Fibroblast of skin of left biceps (primary cell): ENCODE measurements at places on chromosomes 2 and 18.

- DNase-seq: no peak
These were observed 91.5 kb upstream of the LPIN2 start for GRCh38 chr18:3104190-3105054.

DNA sequence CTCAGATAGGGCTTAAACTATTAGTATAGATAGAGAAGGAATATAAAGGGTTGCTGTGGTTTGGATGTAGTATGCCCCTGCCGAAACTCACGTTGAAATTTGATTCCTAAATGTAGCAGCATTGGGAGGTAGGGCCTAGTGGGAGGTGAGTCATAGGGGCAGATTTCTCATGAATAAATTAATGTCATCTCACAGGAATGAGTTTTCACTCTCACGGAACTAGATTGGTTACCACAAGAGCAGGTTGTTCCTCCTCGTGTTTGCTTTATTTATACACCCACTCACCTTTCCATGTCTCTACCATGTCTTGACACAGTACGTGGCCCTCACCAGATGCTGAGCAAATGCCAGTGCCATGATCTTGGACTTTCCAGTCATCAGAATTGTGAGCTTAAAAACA is 218.2 kb downstream of the RBM43 start:
- no peak for DNase-seq

DNA sequence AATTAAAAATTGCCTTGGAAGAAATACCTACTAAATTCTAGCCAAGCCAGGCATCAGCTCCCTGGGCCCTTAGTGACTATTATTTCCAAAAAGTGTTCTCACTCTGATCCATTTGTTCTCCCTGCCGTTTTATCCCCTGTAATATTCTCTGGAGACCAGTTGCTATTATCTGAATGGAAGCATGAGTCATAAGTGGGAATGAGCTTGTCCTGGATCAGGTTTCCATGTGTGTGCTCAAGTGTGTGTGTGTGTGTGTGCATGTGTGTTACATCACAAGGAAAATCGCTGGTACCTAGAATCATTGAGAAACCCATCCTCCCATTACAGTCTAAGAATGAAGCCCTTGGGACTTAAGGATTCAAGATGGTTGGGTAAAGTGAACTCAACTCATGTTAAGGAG is 130.3 kb upstream of the CXCR4 start:
- DNase-seq: no peak

DNA sequence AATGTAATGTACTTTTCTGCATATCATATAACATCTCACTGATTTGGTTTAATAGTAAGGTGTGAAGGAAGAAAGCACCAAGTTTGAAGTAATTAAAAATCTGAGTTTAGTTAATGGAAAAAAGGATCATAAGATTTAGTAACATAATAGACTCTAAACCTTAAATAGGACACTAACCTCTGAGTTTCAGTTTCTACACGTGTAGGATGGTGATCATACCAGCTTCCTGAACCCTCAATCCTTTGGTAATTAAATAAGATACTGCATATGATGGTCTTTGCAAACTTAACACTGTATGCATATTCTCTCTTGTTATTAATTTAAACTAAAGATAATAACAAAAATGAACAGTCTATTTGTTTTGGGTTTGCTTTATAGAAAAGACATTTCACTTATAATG is 216.8 kb downstream of the NUP35 start:
- no peak for DNase-seq

GRCh38 chr2:136118819-136119716 is 1.1 kb upstream of the CXCR4 start:
- no peak for DNase-seq

DNA sequence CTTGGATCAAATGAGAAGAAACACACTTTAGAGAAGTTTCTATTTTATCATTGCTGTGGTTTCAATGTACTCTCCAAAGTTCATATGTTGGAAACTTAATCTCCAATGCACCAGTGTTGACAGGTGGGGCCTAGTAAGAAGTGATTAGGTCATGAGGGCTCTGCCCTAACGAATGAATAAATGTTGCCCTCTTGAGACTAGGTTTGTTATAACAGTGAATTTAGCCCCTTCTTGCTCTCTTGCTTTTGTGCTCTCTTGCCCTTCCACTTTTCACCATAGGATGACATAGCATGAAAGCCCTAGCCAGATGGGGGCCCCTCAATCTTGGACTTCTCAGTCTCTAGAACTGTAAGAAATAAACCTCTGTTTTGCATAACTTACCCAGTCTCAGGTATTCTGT is 664.8 kb downstream of the DCC start:
- DNase-seq: no peak

DNA sequence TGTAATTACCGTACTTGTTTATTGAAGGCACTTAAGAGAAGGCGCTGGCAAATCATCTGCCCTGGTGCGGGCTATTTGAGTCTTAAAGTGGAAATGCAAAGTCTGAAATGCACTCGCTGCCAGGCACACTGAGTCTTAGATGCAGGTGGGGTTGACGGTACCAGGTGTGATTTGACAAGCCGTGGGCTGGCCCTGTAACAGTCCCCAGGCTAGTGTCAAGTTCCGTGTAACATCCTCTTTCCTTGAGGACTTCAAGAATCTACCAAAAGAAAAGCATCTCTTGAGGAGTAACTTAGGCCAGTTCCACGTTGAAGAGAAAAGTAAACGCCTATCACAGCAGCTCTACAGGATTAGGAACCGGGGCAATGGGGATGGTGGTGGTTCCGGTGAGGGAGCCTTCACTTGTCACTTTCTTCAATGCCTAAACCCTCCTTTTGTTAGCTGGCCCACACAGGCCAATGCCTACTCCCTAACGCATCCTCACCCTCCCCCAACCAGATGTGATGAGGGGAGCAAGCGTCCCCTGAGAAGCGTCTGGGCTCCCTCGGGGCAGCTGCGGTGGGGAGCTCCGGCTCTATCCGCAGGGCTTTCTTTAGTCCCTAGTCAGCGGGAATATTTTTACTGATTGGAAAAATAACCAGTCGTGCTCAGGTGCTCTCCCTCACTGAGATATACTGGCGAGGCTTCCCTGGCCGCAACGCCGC is 1.5 kb upstream of the UGP2 start:
- DNase-seq: no peak

- no peak for DNase-seq
These were observed 16.0 kb upstream of the AP1S3 start for GRCh38 chr2:223853425-223853837.

DNA sequence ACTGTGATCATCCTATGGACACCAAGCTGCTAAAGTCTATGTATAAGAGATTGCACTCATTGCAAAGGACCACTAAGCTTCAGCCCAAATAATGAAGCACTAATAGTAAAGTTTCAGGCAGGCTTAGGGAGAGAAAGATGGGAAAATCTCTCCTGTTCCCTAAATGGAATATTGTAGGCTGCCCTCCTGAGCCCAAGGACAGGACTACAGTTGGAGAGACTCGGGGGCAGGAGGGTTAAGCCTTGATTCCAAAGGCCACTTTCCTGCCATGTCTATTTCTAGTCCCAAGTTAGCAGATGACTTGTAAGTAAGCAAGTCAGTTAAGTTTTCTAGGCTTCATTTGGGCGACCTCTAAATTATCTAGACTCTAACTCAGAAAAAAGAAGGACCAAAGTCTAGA is 9.0 kb downstream of the TMEM247 start:
- DNase-seq: no peak

GRCh38 chr2:118774458-118775133 is 72.9 kb downstream of the EN1 start:
- no peak for DNase-seq

GRCh38 chr18:63148449-63149301 is 170.9 kb downstream of the BCL2 start:
- DNase-seq: peak; percentile 72

- no peak for DNase-seq
These were observed 1.5 kb upstream of the CERKL start for GRCh38 chr2:181658444-181658843.

DNA sequence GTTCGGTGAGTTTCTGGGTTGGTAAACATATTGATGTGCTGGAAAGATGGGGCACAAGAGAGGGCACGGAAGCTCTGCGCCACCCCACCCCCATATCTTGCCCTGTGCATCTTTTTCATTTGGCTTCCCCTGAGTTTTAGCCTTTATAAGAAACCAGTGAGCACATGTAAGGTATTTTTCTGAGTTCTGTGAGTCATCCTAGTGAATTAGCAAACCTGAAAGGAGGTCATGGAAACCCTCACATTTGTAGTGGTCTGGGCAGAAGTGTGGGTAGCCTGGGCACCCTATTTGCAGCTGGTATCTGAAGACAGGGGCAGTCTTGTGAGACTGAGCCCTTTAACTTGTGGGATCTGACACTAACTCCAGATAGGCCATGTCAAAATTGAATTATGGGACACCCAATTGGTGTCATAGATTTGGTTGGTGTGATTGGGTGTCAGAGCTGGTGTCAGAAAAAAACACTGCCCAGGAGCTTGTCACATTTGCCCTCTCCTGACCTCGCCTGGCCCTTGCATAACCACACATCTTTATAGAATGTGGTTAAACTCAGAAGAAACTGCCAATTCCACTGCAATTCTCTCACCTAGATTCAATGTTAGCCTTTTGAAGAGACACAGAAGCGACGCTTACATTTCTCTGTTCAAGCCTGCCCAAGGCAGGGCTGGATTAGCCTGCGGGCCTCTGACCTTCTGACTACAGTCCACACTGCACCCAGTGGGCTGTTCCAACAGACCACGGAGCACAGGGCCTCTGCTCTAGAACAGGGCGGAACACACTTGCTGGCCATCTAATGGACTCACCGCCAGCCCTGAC is 12.0 kb upstream of the GALM start:
- DNase-seq: no peak

GRCh38 chr2:134290358-134290757 is 36.5 kb downstream of the MGAT5 start:
- no peak for DNase-seq

GRCh38 chr2:216350214-216350791 is 22.0 kb downstream of the MARCHF4 start:
- no peak for DNase-seq

DNA sequence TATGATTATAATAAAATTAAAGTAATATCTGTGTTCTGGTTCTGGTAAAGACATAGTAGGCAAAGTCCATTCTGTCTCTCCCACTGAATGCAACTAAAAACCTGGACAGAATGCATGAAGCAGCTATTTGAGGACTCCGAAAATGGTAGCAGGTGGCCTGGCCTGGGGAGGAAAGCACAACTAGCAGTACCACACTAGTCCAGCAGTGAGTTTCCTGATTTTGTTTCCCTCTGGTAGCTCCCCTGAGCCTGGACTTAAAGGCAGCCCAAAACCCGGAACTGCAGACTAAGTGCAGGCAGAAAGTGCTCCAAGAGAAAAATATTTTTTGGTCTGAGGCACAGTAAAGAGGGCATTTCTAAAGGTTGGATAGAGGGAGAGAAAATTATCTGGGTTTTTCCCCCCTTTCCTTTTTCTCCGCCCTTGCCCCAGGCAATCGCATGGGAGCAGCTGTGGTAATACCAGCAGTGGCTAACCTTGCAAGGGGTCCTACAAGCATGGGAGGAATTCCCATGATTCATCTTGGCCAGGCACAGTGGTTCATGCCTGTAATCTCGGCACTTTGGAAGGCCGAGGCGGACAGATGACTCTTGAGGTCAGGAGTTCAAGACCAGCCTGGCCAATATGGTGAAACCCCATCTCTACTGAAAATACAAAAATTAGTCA is 32.3 kb downstream of the ASXL2 start:
- DNase-seq: no peak

- DNase-seq: no peak
These were observed 669.3 kb downstream of the NR4A2 start for GRCh38 chr2:155663265-155663664.

- DNase-seq: no peak
These were observed 196.2 kb downstream of the MYCN start for GRCh38 chr2:16136461-16137035.

- no peak for DNase-seq
These were observed 75.4 kb downstream of the LCLAT1 start for GRCh38 chr2:30522421-30522820.

DNA sequence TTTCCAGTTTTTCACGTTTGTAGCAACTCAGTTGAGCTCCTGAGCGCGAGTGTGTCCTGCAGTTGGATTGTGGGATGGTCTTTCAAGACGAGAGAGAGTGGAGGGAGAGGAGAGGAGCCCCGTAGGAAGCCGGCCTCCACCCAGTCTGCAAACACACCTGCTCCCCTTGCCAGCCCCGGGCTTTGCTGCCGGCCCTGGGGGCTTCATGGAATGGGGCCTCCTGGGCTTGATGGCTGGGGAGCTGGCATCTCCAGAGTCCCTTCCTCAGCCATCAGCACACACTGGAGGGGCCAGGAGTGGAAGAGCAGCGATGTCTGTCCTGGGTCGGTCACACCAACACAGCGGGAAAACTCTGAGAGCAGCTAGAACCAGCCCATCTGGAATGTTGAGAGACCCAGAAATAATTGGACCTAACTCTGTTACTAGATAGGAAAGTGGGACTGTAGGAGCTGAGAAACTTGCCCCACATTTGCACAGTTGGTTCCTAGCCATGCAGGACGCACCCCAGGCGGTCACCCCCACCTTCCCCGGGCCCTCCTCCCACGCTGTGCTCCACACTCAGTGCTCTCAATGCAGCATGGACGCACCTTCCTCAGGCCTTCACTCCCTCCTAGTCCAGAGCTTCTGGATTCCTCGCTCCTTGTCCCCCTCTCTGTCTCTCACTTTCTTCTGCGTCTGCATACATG is 69.6 kb downstream of the PTGR3 start:
- no peak for DNase-seq

GRCh38 chr2:165706960-165707487 is 87.0 kb downstream of the GALNT3 start:
- no peak for DNase-seq

DNA sequence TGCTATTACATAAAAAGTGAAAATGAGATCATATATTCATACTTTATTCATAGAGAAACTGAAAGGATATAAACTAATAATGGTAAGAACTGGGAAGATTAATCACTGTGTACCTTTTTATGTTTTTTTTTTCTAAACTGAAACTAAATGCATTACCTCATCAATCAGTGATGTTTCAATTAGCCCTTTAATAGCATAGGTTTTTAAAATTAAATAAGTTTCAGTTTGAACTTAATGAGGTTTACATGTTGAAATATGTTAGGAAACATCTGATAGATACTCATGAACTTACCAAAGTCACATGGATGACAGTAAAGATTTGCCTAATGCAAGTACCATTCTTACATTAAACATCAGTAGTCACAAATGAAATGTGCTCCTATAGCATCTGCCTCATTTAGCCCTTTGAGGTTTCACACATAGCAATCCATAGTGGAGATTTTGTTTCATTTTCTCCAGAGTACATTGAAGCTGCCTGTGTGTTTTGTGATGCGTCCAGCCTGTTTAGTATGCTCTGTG is 8.9 kb downstream of the MAPRE2 start:
- DNase-seq: no peak

DNA sequence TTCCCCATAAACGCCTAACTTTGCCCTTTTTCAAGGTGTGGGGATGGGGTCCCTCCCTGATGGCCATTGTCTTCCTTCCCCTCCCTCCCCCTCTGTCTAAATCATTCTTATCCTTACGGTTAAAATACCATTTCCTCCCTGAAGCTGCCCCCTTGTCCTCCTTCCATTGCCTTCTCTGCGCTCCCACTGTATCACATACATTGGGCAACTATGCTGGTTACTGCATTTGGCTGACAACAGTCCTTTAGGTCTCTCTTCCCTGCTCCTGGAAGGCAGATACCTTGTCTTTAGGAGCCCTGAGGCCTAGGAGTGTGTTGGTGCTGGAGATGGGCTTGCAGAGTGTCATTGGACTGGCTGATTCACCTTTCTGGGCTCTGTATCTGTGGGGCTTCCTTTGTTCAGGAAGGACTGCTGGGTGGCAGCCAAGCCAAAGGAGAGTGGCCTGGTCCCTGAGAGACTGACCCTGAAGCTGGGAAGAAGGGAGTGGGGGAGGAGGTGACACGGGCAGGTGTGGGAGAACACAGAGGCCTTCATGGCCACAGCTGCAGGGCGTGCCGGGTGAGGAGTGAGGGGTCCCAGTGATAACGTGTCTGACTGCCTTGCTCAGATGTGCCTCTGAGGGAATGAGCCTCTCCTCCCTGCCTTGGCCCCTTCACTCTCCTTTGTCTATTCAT is 2.2 kb downstream of the WNT6 start:
- DNase-seq: no peak
